ENCODE measurements at places on chromosomes 2 and 18.

- DNase-seq: no peak
Observed at GRCh38 chr2:172427990-172428831, 825 bp downstream of the ITGA6 start.

DNA sequence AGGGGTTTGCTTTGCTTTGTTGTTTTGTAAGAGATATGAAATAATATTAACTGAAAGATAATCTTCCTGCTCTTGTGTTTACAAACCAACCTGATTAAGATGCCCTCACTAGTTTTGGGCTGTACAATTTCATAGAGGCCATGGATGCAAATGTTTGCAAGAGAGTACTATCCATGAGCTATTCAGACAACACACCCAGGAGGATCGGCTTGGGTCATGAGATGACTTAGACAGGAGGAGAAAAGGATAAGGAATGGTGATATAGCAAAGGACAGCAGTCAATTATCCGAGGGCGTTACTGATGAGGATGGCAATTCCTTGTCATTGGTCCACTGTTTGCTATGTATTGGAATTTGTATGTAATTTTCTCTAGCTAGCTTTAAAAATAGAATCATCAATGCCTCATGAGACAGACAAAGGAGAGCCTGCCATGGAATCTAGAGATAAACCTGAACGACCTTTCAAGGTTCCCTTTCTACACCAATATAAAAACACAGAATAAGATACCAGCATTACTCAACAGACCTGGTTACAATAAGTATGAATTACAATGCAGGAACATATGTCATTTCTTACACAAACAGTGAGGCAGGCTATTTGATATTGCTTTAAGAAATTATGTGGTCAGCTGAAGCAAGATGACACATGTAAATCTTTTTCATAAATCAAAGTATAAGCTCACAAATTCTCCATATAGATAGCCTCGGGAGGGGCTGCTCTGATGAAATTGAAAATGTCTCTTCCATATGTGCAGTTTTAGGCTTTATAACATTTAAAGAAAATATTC is 54.4 kb upstream of the SOS1 start:
- DNase-seq: no peak

GRCh38 chr2:228723599-228723998 is 542.1 kb upstream of the SPHKAP start:
- DNase-seq: no peak

DNA sequence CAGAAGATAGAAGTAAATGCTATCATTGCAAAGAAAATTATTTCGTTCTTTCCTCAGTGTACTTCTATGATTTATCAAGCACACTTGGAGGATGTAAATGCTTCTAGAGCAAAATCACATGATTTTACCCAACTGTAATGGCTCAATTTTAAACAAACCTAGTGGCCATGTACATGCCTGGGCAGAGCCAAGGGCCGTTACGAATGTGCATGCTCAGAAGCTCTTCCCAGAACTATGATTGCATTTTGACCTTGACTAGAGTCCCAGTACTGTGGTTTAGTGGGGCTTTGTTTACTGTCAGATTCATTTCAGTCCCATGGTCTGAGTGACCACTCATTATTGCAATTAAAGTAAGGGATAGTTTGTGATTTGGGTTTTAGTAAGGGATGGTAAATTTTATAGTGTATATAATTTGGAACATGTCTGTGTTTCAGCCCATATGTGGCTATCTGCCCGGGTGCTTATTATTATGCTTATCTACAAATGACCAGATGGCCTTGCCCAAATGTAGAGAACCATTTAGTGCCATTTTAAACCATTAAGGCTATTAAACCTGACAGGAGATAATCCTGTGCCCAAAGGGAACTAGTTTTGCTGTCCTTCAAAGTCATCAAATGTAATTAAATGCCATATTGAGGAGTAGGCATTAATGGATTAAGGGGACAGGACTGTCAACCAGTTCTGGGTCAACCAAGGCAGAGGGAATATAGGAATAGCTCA is 239.1 kb downstream of the ICOS start:
- no peak for DNase-seq

DNA sequence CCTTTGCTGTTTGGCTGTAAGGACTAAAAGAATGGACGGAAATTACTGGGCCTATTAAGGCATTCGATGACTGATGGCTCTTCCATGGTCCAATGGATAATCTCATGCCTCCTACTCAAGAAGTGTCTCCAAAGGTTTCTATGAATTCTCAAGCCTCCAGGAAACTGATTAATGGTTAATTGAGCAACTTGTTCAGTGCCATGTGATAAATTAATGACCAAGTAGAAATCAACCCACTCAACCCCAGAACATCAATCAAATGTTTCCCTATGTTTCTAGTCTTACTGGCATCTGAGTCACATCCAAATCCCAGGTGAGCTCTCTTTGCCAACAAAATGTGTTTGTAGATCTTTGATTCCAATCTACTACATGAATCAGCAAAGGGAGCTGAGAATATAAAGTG is 103.6 kb downstream of the NXPH2 start:
- DNase-seq: no peak

DNA sequence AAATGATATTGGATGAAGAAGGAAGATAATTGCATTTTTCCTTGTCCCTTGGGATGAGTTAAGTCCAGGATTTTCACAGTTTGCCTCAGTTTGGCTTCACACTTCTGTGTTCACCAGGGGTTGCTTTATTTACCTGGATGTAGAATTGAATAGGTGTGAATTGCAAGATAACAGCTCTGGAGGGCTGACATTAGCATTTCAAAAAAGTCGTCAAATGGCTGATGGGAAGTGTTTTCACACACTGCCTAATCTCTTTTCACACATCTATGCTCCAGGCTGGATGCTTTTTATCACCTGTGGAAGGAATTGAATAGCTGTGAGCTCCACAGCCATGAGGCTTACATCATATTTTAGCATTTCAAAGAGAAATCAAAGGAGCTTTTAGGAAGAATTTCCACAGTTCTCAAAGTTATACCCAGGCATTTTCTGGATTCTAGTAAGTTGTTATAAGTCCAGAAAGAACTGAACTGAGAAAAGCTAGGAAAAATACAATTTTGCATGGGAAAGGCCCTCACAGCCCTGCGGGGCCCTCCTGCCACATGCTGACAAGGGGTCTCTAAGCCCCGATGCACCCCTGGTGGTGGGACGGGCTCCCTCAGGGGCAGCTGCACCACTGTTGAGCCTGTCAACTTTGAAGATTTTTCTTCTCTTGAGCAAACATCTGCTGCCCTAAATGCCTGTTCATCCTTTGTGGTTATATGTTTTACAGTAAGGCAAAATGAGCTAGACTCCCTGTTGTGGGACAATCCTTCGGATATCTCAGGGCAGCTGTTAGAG is 43.9 kb downstream of the TEX51 start:
- DNase-seq: no peak

DNA sequence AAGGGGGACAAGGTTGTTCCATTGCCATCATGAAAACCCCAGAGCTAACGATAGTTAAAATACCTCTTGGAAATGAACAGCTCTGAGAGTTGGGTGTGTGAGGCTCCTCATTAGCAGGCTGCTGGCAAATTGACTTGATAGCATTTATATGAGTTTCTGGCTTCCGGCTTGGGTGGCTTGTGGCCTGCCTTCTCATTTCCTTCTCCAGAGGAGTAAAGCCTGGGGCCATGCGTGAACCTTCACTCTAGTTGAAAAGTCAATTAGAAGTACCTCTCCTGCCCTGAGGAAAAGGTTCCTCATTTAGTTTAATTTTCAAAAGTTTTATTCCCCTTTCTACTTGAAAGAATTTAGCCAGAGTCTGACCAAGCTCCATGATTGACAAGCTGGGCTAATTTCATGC is 67.1 kb downstream of the MGAT5 start:
- no peak for DNase-seq

DNA sequence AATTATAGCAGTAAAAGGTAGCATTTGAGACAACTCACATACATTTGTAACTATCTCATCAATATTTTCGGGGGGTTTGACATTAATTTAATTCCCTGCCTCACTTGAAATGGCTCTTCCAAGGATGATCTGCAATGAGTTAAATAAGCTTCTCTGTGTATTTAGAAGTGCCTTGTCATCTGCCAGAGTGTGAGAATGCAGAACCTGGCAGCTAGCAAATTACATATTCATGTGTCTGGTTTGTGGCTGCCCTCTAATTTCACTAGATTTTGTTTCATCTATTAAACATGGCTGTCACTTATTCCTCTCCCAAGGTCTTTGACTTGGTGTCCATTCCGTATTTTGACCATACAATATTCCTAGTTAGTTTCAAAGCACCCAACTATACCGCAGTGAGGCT is 158.3 kb upstream of the CAVIN2 start:
- no peak for DNase-seq

GRCh38 chr2:221254299-221254698 is 317.8 kb downstream of the EPHA4 start:
- DNase-seq: no peak

- DNase-seq: no peak
Observed at GRCh38 chr2:235688511-235689426, 194.9 kb downstream of the AGAP1 start.

All from smooth muscle cell of the brain vasculature (primary cell).